Stimulated activated CD8-positive, alpha-beta memory T cell treated with anti-CD3 and anti-CD28 coated beads, Interleukin-2, amount 100 ng/mL, for 48 hours (primary cell): ENCODE measurements at places on chromosomes 6 and 20.

GRCh38 chr20:41080866-41081265, 52.2 kb downstream of the TOP1 start:
- no peak for DNase-seq

DNA sequence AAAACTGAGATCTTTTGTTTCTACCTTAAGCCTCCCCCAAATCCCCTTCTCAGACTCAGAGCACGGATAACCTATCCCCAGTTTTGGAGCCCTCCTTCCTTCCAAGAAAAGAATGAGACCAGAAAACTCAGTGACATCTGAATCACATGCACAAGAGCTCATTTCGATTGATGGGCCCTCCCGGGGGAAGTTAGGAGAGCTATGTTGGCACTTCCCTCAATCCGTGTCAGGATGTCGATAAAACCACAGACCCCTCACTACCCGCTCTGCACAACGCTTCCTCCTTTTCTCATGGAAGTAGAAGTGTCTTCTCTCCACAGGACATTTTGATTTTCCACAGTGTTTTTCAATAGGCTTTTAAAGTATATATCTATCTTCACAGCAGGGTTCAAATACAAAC, 332.4 kb downstream of the HACE1 start:
- DNase-seq = no peak

DNA sequence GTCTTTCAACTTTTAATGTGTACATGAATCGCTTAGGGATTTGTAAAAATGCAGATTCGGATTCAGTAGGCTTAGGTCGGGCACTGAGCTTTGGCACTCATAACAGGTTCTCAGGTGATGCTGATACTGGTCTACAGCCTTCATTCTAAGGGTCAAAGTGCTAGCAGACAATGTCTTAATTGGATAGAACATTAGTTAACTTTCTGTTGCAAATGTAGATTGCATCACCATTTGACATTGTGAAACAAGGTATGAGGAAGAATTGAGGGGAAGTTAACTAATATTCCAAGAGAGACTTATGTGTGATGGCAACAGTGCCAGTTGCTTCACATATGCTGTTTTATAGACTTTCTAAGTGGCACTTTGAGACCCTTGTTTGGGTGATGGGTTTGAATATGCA, 86.9 kb downstream of the MLIP start:
- DNase-seq = no peak

DNA sequence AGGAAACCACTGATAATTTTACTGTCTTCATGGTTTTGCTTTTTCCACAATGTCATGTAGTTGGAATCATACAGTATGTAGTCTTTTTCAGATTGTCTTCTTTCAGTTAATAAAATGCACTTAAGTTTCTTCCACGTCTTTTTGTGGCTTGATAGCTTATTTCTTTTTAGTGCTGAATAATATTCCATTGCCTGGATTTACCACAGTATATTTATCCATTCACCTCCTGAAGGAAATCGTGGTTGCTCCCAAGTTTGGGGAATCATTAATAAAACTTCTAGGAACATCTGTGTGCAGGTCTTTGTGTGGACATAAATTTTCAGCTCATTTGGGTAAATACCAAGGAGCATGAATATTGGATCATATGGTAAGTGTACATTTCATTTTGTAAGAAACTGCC, 38.8 kb upstream of the ZNFX1 start:
- no peak for DNase-seq

DNA sequence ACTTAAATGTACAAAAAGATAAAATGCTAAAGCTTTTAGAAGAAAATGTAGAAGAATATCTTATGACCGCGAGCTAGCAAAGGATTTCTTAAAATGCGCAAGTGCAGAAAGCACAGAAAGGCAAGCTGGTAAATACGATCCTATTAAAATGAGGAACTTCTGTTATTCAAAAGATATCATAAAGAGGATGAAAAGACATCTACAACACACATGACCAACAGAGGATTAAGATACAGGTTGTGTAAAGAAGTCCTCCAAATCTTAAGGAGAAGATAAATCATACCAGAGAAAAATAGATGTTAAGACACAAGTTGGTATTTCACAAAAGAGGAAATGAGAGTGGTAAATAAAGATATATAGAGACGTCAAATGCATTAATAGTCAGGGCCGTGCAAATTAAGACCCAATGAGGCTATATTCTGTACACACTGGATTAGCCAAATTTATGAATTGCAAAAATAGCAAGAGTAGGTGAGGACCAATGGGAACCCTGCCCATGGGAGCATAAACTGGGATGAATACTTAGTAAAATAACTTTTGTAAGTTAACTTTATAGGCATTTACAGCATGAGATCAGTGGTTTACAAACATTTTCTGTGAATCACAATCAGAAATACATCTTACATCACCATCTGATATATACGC, 23.0 kb downstream of the APCDD1L start:
- no peak for DNase-seq

DNA sequence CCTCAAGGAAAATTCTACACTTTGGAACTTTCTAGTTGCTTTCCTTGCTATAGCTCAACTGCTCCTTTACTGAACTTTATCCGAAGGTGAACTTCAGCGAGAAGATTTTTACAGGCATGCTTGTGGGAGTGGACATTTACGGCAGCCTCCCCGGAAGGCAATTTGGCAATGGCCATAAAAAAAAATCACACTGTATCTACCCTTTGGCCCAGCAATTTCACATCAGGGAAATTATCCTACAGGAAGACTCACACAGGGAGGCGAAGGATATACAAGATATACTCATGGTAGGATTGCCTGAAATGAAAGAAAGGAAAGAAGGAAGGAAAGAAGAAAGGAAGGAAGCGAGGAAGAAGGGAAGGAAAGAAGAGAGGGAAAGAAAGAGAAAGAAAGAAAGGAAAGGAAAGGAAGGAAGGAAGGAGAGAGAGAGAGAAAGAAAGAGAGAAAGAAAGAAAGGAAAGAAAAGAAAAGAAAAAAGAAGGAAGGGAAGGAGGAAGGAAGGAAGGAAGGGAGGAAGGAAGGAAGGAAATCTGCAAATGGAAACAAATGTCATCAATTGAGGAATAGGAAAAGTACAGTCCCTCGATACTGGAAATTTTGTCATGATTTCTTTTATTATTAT, 25.7 kb downstream of the OVOL2 start:
- DNase-seq = no peak

- DNase-seq = no peak
These were observed 2.8 kb downstream of the SOX4 start for GRCh38 chr6:21596145-21596948.

GRCh38 chr6:45587229-45588060, 209.7 kb upstream of the SUPT3H start:
- DNase-seq = no peak

- no peak for DNase-seq
These were observed 82.3 kb upstream of the PTPRT start for GRCh38 chr20:43271980-43272379.

DNA sequence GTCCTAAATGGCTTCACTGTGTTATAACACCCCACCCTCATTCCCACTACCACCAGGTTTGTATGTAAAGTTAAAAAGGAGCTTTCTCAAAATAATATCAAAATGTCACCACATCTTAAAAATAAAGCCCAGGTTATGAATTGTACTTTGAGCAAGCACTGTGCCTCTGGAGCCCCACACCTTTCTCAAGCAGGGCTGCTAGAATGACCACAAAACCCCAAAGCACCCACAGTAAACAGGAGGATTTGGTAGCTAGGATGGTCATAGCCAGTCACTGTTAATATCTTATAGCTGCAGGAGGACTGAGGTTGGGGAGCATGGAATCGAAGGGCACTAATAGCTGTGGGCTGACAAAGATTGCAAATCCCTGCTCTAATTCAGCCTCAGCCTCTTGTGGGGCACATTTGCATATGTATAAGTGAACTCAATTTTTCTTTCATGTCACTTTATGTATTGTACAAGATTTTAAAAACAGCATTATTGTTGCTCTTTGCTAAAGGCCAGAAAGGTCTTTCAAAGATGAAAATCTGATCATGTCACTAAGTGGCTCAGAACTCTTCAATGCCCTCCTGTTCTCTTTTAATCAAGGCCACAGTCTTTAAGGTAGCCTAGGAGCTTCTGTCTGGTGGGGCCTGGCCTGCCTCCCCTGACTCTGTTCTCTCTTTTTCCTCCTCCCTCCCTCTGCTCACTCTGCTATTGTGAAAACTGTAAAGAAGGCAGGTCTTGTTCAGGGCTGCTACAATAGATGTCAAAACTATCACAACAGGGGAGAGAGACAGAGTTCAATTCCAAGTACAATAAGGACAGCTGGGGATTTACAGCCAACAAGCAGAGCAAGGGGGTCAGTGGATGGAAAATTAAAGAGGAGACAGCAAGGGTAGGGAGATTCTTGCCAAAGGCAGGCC, 101.6 kb downstream of the TMEM200A start:
- DNase-seq = no peak

- no peak for DNase-seq
These were observed 81.9 kb upstream of the CCDC28A start for GRCh38 chr6:138691595-138692057.

DNA sequence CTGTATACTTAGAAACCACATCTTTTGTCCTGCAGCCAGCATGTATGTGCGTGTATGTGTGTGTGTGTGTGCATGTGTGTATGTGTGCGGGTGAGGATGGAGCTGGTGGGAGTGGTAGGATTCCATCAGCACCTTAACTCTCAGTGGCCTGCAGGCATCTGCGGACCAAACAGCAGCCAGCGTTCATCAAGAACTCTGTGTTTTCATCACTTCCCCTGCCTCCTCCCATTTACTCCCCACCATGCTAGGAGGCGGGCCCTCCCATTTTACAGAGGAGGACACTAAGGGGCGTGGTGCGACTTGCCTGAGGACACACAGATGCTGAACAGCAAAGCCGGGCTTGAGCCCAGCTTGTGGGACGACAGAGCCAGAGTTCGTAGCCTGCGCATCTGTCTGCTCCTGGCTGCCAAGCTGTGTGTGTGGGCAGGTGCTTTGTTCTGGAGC, 8.9 kb downstream of the VSTM2L start:
- no peak for DNase-seq

DNA sequence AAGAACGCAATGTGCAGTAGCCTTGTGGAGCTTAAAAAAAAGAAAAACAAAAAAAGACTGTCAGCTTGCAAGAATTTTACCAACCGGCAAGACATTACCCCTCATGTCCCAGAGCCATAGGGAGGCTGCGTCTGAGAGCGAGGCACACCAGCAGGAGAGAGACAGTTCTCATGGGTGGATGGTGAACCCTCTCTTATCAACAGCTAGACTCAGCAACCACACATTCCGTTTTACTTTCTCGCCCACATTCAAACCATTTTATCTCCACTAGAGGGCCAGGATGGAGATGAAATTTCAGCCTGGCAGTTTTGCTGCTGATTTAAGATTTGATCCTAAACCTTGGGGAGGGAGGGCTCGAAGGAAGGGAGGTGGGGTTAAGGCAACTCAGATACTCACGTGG, 247.0 kb downstream of the ATXN1 start:
- DNase-seq = no peak

- no peak for DNase-seq
These were observed 12.8 kb upstream of the ELOVL5 start for GRCh38 chr6:53361549-53362031.

GRCh38 chr6:2038092-2038491, 207.3 kb downstream of the GMDS start:
- no peak for DNase-seq

GRCh38 chr6:31350196-31351032, 6.6 kb downstream of the HLA-B start:
- no peak for DNase-seq

- no peak for DNase-seq
These were observed 543.4 kb downstream of the CD83 start for GRCh38 chr6:14660806-14661579.

DNA sequence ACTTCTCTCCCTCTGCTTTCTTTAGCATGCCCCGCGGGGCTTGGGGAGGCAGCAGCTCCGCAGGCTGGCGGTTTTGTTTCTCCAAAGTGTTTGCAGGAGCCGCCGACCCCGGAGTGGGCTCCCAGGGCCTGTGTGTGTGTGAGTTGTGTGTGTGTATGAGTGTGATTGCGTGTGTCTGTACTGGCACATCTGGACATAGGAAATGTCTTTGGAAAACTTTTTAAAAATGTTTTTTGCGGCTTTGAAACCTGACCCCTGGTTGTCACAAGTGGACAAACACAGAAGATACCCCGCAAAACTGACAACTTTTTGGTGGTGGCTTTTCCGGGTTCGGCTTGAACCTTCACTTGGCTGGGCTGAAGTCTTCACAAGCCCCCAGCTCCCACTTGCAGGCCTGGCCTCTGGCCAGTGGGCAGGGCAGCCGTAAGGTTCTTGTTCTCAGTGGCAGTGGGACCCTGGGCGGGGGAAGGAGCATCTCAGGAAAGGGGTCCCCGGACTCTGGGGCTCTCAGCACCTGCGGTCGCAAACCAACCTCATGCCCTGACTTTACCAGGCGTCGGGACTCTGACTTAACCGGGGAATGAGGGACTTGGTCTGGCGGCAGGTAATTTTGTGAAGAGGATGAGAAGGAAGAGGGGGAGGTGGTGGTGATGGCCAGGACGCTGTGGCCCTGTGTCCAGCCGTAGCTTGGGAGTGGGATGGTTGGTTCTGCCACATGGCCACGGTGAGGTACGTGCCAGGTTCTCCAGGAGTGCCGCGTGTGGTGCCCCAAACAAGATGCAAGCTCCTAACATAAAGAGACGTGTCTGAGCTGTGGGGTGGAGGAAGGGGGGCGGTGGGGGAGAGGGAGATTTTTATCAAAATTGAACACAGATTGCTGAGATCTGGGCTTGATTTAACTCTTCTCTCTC, 619 bp downstream of the DAAM2 start:
- no peak for DNase-seq

DNA sequence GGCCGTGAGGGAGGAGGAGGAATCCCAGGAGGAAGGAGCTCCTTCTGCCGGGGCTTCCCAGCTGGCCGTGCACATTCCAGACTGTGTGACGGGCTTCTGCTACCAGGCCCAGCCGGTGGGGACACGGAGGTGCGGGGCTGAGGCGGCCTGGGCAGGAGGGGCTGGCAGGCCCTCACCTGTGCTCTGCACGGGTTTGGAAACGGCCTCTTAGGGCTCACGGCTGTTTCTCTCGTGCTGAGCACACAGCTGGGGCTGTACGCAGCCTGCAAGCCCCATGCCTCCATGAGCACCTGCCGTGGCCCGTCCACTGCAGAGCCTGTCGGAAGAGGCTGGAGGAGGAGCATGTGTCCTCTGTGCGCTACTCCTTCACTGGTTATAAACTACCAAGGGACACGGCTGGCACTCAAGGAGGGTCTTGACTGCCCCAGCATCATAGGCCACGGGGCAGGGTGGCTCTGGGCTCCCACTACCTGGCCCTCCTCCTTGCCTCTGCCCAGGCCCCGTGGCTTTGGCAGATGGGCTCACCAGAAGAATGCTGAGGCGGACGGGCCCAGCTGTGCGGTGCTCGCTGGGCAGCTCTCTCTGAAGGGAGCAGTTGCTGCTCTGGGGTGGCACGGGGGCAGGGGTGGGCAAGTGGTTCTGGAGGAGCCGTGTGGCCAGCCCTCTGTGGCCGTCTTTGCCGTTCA, 15.8 kb downstream of the NPEPL1 start:
- no peak for DNase-seq
